ENCODE measurements at places on chromosomes 11 and 22.

DNA sequence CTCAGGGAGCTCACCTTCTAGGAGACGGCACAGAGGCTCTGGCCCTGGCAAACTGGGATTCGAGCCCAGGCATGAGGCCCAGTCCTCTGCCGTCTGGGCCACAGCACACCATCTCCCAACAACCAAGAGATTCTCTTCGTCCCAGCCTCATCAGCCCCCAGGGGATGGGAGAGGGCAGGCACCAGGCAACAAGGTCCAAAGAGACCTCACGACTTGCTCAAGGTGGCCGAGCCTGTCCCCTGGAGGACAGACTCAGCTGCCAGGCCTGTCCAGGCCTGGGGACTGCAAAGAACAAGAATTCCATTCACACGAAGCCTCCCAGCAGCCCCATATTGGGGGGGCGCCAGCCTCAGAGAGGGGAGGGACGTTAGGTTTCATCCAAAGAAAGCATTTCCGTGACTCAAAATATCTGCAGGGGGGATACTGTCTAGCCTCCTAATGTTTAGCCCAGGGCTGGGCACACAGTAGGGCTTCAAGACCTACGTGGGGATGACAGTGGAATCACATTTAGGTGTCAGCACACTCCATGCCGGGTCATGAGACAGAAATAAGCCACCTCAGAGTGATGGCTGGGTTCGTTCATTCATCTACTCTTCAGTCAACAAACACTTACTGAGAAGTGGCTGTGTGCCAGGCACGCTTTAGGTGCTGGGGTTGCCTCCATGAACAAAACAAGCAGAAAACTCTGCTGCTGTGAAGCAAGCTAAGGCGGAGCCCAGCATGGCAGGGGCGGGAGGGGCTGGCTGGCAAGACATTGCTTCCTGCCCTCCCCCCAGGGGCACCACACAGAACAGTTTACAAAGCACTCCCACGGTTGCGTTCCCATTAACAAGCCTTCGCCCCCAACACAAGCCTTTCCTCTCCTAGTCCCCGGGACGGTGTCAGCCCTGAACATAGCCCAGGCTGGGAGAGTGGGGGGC lies 1.2 kb downstream of the CARNS1 start:
- DNase-seq: peak; percentile 84

- no peak for DNase-seq
Measured at GRCh38 chr22:39686776-39687525, 116.4 kb downstream of the CACNA1I start.

- no peak for DNase-seq
Measured at GRCh38 chr11:76649851-76650372, 20.6 kb downstream of the LRRC32 start.

DNA sequence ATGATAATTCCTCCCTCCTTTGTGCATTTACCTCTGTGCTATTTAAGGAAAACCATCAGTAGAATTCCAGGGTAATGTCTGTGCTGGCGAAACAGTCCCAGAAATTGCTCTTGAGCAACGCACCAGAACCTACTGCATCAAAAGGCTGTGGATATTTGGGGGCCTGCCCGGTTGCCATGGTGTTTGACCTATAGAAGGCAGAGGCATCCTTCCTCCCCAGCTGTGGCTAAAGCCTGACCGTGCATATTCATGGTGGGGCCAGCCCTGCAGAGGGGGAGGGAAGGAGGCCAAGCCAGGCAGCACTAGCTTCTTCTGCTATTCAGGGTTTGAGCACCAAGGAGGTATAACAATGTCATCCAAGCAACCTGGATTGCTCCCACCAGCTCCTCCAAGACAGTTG lies 215.0 kb upstream of the E2F8 start:
- no peak for DNase-seq

DNA sequence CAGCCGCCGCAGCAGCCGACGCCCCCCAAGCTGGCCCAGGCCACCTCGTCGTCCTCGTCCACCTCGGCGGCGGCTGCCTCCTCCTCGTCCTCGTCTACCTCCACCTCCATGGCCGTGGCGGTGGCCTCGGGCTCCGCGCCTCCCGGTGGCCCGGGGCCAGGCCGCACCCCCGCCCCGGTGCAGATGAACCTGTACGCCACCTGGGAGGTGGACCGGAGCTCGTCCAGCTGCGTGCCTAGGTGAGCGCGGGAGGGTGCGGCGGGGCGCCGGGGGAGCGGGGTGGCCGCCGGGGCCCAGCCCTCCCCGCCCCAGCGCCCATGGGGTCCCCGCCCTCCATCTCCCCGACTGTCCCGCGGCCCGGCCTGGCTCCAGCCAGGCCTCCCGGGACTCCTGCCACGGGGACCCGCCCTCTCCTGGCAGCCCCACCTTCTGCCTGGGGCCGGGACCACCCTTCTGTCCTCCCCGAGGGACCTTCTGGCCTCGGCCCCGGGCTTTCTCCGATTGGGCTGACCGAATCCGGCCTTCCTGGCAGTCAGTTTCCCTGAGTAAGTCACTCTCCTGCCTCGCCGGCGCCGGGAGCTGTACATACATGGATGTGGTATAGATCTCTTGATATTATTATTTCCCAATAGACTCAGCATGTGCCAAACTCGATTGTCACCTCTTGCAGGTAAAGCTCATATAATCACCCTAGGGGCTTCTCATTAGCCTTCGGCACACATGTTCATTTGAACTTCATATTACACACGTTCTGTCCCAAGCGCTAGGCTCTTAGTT lies 720 bp downstream of the PACS1 start:
- no peak for DNase-seq

GRCh38 chr22:29201782-29202181 lies 3.9 kb upstream of the EMID1 start:
- no peak for DNase-seq

GRCh38 chr11:117470576-117470975 lies 142.9 kb downstream of the CEP164 start:
- DNase-seq: no peak

DNA sequence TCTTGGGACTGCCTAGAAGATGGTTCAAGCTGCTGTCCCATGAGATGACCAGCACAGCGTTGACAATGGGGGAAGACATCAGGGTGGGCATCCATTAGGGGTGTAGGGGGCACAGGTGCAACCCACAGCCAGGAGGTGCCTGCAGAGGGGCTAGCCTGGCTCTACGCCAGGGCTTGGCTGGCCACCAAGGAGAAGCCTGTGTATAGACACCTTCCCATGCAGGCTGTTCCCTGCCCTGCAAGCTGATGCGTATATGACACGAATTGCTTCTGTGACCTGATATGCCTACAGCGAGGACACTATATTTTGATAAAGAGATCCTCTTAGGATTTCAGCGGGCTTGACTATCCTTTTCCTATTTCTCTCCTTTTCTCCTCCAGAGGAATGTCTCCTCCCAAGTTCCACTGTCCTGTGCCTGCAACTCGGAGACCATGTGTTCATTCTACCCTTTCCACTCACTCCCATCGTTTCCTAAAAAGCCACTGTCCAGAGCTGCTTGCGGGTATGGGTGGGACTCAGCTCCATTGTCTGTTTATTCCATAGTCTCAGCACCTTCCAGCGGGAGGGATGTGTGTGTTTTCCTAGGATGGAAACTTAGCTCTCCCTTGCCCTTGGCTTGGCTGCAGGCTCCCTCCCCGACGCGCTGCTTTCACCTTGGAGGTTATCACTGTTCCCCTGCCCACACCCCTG lies 56.1 kb downstream of the ST14 start:
- no peak for DNase-seq

DNA sequence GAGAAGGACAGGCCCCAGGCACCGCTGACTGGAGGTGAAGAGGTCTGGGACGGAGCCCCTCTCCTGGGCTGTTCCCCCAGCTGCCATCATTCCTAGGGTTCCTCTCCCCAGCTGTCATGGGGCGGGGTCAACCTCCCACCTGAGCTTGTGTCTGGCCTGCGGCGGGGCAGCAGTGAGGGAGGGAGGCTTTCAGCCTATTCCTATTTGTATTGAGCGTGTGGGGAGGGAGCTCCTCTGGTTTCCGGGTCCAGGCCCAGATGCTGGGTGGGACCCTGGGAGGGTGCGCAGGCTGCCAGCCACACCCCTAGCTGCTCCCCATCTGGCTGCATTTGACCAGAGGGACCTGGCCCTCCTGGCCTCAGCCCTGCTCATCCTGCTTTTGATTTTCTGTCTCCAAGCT lies 13.7 kb downstream of the TSPAN4 start:
- DNase-seq: no peak

- no peak for DNase-seq
Measured at GRCh38 chr22:43337385-43337784, 5.8 kb downstream of the SCUBE1 start.

DNA sequence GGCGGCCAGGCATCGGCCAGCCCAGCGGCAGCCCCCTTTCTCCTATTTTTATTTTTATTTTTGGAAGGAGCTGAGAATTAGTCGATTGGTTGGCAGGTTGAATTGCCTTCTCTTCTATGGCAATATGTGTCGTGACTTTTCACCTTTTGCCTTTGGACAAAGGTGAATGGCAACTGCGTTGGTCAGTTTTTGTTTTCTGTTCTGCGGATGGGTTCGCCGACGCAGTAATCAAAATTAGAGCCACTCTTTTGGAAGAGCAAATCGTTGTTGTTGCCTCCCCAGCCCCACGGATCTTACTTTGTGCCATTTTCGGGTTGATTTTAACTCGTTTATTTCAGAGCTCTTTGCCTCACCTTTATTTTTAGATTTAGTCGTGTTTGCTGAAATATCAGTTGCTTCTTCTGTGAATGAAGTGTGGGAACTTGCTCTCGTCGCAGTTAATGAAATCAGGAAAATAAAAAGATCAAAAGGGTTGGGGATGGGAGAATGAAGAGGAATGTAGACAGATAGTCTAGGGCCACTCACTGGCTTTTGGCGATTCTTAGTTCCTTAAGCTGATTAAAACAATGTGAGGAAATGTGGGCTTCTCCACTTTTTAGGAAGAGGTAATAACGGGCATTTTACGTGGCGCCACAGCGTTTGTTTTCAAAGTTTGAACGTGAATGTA lies 1.6 kb downstream of the CECR2 start:
- no peak for DNase-seq

GRCh38 chr11:120546312-120547205 lies 35.0 kb downstream of the GRIK4 start:
- DNase-seq: no peak

GRCh38 chr11:71301858-71302533 lies 49.6 kb upstream of the SHANK2 start:
- no peak for DNase-seq

DNA sequence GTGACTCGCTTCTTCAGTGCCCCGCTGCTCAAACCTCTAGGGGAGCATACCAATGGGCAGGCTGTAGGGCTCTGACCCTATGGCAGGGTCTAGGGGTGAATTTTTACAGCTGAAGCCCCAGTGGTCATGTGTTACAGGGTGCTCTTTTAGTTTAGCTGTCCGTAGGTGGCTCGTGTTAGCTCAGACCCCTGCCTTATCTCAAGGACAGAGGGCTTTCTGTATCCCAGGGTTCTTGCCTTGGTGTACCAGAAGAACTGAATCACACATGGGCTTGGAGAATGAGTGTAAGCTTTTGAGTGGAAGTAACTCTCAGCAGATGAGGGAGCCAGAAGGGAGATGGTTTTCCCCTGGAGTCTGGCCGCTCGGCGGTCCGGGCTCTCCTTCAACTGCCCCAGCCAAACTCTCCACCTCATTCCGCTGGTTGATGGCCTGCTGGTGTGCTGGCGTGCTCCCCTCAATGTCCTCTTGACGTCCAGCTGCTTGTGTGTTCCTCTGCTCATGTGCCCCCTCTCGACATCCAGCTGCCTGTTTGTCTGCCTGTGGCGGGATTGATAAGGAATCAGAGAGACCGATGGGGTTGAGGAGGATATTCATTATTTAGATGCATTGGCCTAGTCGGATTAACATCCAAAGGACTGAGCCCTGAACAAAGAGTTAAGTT lies 37.5 kb downstream of the BIRC2 start:
- no peak for DNase-seq

DNA sequence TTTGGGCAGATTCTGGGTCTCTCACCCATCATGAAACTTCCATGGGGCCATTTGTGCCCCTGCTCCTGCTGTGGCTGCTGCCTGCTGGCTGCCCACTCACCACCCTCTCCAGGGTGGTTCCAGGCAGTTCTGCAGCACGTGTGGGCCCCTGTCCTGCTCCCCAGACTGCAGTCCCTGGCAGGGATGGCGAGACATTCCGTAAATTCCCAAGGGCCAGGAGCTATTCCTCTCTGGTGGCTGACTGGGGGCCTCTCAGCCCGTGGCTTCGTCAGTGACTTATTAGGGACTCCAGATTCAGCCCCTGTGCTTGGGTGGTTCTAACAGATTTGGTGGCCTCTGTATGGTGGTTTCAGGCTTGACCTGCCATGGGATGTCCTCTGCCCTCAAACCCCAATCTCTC lies 3.9 kb upstream of the SLC22A8 start:
- no peak for DNase-seq

GRCh38 chr22:16922706-16923105 lies 85.3 kb downstream of the GAB4 start:
- no peak for DNase-seq

- DNase-seq: no peak
Measured at GRCh38 chr11:68251765-68252164, 20.0 kb downstream of the C11orf24 start.

- no peak for DNase-seq
Measured at GRCh38 chr11:124841201-124841600, 24.0 kb upstream of the ROBO3 start.

DNA sequence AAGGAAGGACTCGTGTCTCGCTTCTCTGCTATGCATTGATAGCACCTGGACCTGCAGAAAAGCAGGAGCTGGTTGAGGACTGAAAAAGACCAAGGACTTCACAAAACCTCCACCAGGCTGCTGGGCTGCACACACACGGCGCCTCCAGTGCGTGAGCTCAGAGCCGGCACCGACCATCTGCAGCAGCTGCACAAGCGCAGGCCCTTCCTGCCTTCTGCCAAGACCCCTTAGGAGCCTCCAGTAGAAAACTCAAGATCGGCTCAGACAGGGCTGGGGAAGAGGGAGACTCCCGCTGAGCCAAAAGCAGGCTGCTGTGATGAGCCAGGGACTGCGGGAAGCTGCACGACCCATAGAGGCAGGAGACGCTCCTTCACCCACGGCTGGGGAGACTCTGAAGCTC lies 70.9 kb downstream of the PHF21B start:
- no peak for DNase-seq

Measured in activated effector memory CD4-positive, alpha-beta T cell treated with Interleukin-2 at 50 U/mL for 16 hours (primary cell).